Jurkat, Clone E6-1 (cell line): ENCODE measurements at places on chromosomes 6 and 20.

- DNase-seq = no peak
Observed at GRCh38 chr6:33335916-33336315, 18.4 kb upstream of the ZBTB22 start.

GRCh38 chr6:41942067-41942851, 651 bp upstream of the CCND3 start:
- DNase-seq = no peak

DNA sequence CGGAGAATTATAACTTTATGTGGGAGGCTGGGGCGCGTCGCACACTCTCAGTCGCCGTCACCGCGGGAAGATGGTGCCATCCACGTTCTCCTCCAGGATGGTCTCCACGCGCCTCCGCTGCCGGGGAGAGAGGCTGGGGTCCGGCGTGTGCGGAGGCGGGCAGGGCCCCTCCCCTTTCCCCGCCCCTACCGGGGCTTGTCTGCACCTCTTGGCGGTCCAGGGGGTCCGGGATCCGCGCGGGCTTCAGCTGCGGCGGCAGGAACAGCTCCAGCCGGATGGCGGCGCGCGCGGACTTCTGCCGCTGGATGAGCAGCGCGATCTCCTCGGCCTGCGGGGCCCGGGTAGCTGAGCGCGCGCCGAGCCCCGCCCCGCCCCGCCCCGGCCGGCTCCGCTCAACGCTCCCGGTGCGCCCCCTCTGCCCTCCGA, 807 bp downstream of the LKAAEAR1 start:
- DNase-seq = peak; percentile 50

GRCh38 chr20:30937790-30938189, 319.7 kb upstream of the DEFB115 start:
- no peak for DNase-seq

- DNase-seq = no peak
Observed at GRCh38 chr6:144835322-144835973, 550.3 kb downstream of the UTRN start.

GRCh38 chr6:148492654-148493290, 150.1 kb downstream of the SASH1 start:
- DNase-seq = no peak

DNA sequence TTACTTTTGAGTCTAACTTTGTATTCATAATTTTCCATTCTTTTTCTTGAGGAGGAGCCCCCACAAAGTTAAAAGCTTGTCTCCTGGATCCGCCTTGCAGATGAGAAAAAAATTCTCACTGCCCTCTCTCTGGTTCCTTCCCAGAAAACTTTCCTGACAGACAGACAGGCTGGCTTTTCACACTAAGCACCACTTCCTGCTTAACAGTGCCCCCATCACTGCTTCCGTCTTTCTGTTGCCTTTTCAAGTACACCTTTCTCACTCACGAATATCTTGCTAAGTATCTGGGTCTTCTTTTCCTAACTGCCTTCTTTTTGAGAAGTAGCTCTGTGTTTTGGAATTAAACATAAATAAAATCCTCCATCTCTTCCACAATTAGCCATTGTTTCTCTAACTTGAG, 19.8 kb upstream of the LMBRD1 start:
- DNase-seq = peak; percentile 18
